ENCODE measurements at places on chromosomes 2 and 18. TPM values are rescaled to one million over a fixed set of nuclear protein-coding genes. Genes with fewer than 3 reads are reported as not detected.

The GEN1 gene
- polyA plus RNA-seq: 1.5 TPM

- DNase-seq: no peak
These were observed 53.5 kb downstream of the VSNL1 start for GRCh38 chr2:17593841-17594491.

DNA sequence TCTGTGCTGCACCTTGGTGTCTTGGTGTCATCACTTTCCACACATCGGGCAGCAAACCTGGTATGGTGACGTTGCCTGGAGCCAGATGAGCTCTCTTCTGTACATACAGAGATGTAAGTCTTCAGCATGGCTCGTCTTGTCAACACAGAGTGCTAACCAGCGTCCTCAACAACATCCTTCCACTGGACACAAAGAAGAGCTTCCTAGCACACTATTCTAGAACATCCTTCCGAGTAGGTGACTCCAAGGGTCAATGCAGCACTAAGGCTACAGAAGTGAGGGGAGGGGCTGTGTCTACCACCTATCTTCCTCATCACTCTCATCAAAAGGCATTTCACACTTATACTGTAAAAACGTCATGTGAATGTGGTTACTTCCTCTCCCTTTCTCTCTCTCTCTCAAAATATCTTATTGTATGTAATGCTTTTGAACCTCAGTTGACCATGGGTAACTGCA is 108.1 kb upstream of the SLC1A4 start:
- no peak for DNase-seq

DNA sequence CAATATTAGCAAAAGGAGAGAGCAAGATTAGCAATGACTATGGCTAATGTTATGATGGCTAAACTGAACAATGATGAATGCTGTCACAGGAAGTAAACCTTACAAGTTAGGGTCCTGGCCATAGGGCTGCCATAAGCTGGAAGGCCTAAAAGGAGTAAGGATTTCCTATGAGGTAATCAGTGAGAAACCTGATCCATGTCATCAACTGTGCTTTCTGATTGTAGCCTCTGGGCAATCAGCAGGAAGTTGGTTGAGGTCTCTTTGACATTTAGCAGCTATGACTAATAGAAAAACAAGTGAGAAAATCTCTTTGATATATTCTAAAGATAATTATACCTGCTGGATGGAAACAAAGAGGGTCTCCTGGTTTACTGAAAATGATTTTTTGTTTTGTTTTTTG is 193.0 kb downstream of the RAB3GAP1 start:
- DNase-seq: no peak

- no peak for DNase-seq
These were observed 152.7 kb downstream of the MBP start for GRCh38 chr18:76979906-76980305.

DNA sequence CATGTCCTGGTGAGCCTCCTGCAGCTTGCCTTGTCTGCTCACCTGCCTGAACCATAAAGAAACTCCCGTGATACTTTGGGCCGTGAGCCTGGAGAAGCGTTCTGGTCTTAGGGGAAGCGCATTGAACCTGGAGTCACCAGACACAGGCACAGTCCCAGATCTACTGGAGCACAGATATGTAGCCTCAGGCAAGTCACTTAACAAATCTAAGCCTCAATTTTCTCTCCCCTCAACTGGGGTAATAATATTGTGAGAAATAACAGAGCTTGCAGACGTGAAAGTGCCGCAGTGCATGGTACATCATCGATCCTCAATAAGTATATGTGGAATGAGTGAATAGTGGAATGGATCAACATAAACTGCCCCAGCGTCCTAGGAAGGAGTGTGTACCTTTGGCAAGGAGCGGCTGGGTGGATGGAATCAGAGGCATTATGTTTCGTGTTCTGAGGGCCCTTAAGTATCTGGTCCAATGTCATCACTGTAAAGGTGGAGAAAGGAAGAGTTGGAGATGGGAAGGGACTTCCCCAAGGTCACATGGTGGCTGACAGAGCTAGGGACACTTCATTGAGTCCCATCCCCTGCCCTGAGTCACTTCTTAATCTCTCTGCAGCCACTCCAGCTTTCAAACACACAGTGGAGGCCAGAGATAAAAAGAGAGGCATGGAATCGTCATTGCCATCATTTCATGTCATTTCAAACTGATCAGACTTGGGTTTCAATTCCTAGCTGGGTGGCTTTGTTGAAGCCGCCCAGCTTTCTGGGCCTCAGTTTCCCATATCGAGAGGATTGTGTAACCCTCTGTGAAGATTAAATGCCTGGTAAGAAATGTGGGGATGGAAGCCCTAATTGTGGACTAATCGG is 172.4 kb downstream of the DDX1 start:
- DNase-seq: no peak

DNA sequence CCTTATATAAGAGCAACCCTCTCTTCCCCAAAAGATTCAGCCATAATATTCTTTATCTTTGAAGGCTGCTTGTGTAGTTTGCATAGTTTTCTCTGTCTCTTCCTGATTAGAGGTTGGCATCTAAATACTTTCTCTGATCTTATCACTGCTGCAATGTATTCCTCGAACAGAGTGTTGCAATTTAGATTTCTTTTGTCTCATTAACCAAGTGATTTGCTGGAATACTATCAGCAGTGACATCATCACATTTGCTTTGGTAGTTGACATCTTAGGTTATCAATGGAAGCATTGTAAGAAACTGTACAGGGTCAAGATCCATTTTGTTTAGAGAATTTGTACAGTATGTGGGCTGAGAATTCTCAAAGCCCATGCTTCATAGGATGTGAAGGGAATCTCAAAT is 72.0 kb upstream of the NEUROD1 start:
- no peak for DNase-seq

The LHCGR gene
- polyA plus RNA-seq: not detected

The FASTKD2 gene
- 11.4 TPM for polyA plus RNA-seq

- peak; percentile 48 for DNase-seq
These were observed 447.7 kb upstream of the FANCL start for GRCh38 chr2:58688813-58689212.

The NEURL3 gene
- polyA plus RNA-seq: 0.75 TPM

The LAMA1 gene
- 0.41 TPM for polyA plus RNA-seq

The CAPN14 gene
- not detected for polyA plus RNA-seq

DNA sequence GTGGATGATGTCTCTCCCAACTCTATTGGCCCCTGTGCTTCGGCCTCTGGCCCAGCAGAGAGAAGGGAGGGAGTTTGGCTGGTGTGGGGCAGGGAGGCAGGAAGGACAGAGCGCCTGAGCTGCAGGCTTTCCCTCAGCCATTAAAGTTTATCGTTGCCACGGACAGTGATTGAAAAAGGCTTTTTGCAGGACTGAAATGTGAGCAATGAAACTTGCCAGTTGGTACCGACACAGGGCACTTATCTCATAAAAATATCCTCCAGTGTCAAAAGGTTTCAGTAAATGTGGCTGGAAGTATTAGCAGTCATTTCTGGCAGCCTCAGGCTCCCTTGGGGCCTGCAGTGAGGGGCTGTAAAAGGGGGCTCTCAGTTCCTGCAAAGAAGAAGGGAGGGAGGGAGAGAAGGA is 169.2 kb downstream of the GLI2 start:
- DNase-seq: no peak

DNA sequence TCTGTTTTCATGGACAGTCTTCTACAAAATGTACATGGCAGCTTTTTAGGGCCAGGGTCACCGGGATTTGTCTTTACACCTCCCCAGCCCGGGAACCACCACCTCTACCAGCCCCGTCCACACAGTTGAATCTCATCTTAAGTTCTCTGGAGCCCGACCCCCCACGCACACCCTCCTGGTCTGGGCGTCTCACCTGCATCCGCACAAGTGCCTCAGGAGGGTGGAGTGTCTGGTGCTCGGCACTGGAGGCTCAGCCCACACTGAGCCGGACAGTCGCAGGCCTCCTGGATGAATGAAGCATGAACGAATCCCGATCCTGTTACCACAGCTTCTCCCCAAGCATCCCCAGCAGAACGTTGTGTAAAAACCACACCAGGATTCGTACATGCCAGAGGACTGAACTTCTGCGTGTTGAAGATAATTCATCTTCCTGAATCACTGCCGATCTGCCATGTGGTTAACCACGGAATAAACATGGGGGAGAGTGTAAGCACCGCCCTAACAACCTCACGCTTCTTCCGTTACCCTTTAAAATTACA is 162.0 kb downstream of the RTP5 start:
- DNase-seq: no peak

The ETAA1 gene
- 14.6 TPM for polyA plus RNA-seq
